ENCODE measurements at places on chromosomes 2 and 18. TPM values are rescaled to one million over a fixed set of nuclear protein-coding genes. Genes with fewer than 3 reads are reported as not detected.
A peak's percentile ranks its signal among the peaks of the same experiment; 100 is the strongest.

TMEM163 gene
- 1.1 TPM for total RNA-seq

CEBPZ gene
- total RNA-seq = 30.5 TPM

SCN7A gene
- 71.5 TPM for total RNA-seq

MAP3K20 gene
- total RNA-seq = 241 TPM

NAT8 gene
- not detected for total RNA-seq

FBLN7 gene
- total RNA-seq = 1.1 TPM

EPG5 gene
- total RNA-seq = 32.4 TPM

NFATC1 gene
- total RNA-seq = 17.4 TPM

SLC9A4 gene
- total RNA-seq = not detected

SERPINB3 gene
- not detected for total RNA-seq

RNU2-63P gene
- not detected for total RNA-seq

DNA sequence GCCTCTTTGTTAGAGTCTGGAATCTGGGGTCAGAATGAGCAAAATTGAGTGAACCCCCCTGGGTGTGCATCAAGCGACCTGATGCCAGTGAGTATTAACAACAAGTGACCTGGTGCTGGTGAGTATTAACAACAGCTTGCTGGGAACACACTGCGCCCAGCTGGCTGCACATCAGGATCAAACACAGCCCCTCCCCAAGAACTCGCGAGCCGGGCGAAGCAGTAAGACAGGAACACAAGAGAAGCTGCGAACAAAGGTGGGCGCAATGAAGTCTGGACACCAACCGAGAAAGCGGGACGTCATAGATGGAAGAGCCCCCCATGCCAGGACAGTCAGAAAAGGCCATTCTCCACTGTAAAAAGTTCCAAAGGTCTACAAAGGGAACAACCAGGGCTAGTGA, 34.3 kb downstream of the CRACDL start:
- DNase-seq = peak; percentile 77

DNA sequence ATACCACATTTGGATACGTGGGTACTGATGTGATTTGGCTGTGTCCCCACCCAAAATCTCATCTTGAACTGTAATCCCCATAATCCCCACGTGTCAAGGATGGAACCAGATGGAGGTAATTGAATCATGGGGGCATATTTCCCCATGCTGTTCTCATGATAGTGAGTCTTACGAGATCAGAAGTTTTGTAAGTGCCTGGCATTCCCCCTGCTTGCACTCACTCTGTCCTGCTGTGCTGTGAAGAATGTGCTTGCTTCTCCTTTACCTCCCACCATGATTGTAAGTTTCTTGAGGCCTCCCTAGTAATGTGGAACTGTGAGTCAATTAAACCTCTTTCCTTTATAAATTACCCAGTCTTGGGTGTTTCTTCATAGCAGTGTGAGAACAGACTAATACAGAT, 70.3 kb downstream of the CHST9 start:
- no peak for DNase-seq

- no peak for DNase-seq
These were observed 204.5 kb upstream of the SPRED2 start for GRCh38 chr2:65636813-65637483.

- no peak for DNase-seq
These were observed 196.6 kb upstream of the SALL3 start for GRCh38 chr18:78782951-78783563.

- DNase-seq = no peak
These were observed 104.8 kb upstream of the FN1 start for GRCh38 chr2:215540658-215541057.

- no peak for DNase-seq
These were observed 21.1 kb upstream of the CELF4 start for GRCh38 chr18:37586656-37587225.

- no peak for DNase-seq
These were observed 550.2 kb downstream of the STK39 start for GRCh38 chr2:167697194-167697593.

DNA sequence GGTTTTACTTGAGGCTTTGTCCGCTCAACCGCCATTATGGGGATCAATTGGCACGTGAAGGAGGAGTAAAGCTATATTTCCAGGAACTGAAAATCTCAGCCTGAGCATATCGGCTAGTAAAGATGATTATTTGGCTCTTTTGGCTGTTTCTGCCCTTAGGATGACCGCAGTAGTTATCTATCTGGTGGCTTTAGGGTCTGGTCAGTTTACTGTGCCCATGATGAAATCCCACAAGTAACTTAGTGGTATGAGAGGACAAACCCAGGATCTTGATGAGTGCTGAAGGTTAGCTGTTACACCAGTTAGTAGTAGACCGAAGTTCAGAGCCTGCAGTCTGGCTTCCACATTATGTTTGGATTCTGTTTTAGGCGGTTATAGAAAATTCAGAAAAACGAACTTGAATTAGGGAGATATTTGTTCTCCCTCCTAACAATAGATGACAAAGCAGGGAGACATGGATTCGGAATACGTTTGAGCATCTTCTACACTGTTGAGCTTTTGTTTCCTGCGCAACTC, 1.2 kb downstream of the MAT2A start:
- DNase-seq = no peak

GRCh38 chr2:207067473-207067872, 98.3 kb downstream of the KLF7 start:
- no peak for DNase-seq

GRCh38 chr2:9982248-9982647, 30.8 kb downstream of the GRHL1 start:
- no peak for DNase-seq

DNA sequence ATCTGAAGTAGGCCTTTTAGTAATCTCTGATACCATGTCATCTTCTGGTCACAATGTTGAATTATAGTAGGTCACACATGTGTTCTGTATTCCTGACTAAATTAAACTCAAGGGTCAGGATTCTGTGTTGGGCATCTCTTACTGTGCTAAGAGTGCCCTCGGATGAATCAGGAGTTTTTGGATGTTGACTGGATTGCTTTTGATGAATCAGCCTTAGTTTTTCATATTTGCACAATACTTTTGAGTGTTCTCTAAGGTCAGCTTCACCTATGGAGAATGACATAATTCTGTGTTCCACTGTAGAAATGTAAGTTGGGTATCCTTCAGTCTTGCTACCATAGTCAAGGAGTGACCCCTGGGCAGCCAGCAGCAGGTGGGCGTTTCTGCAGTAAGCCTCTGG, 190.1 kb downstream of the PTPRM start:
- DNase-seq = no peak

DNA sequence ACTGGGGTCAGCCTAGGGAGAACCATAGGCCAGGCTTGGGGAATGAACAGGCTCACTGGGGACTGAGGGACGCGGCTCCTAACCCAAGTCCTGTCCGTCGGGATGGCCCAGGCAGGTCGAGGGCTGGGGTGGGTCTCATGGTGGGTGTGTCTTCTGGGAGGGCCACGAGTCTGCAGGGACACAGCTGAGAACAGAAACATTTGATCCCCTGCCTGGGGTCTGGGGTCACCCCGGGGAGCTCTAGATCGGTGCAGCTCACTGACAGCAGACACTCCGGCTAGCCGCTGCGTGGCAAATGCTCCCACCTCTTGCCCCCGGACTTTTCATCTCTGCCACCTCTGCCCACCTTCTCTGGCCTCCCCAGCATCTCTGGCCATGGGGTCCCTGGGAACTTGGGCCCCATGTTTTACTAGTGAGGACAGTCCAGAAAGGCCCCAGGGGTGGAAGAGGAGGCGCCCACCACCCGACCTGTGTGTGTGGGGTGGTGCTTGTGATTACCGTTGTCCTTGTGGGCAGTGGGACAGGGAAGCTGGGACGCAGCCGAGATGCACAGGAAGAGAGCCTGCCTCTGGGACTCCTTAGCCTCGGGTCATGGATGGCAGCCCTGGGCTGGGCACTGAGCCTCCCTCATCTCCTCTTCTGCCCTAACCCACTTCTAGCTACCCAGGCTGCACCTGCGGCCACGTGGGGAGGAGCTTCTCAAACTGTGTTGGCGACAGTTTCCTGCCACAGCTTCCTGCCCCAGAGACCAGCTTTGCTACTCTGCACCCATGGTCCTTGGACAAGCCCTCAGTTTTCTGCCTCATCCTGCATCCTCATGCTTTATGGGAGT, 4.9 kb downstream of the ZAP70 start:
- DNase-seq = no peak

DNA sequence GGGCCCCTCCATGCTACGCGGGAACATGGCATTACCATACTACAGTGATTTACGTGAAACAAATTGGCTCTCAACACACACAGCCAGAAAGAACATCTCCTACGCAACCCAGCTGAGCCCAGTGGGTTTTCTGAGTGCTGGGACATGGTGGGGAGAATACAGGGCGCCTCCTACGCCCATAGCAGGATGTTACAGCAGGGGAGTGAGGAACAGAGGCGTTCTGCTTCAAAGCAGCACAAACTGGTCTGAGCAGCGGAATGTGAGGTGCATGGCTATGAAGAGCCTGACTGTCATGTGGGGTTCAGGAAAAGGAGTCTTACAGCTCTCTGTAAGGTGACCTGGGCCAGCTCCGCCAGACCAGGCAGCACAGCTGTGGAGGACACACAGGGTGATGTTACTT, 108.6 kb upstream of the REV1 start:
- DNase-seq = no peak

DNA sequence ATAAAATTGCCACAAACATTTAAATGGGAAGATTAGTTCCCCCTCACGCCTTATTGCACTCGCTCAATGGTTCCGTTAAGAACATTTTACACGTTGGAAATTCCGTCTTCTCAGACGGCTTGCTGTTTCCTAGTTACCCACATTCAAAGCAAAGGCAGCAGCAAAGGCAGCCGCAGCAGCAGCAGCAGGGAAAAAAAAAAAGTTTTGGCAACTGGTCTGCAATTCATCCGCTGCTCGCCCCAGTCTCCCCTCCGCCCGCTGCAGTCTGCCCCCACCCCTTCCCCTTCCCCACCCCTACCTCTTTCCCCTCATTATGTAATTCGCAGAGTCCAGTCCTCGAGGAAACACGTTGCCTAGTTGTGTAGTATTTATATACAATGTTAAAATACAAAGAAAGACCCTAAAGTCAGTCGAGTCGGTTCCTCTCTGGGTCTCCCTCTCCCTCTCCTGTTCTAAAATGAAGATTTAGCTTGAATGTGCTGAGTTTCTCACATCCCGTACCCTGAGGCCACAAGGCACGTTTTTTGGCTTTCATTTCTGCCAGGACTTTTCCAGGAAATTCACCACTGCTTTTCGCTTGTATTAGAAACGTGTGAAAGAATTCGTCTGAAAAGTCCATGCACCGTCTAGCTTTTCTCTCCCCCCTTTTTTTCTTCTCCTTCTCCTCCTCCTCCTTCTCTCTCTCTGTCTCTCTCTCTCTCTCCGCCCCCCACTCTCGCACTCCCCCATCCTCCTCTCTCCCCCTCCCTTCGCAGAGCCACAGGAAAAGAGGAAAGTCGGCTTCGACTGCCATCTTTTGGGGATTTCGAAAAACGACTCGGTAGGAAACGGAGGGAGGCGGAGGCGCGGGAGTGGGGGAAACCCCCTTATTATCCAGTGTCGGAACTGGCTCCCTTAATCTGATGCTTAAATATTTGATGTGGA, 140.0 kb downstream of the MEIS1 start:
- peak; percentile 95 for DNase-seq

- no peak for DNase-seq
These were observed 81.5 kb downstream of the AFF3 start for GRCh38 chr2:100060875-100061274.

DNA sequence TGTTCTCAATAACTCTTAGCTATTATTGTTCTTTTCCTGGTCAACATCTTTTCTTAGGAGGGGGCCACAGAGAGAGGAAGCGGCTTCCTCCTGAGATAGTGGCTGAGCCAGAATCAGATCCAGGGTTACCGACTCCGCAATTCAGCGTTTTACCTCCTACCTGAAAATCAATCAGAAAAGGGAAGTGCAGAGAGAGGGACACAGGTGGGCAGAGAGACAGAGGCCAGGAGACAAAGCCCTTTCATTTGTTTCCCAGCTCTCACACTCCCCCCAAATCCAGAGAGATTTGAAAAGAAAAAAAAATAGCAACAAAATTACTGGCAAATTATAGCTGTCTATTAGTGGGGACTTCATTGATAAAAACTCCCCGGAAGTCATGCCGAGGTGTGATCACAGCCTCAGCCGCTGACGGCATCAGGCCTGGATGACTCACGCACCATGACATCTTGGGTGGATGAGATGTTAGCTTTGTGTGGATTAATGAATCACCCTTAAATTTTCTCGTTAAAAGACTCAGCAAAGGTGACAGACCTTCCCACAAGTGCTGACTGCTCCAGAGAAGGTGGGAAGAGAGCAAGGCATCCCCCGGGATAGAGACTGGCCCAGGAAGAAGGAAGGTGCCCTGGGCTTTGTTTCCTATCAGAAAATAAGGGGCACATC, 120.7 kb downstream of the LOXHD1 start:
- no peak for DNase-seq

GRCh38 chr2:64599469-64599868, 54.2 kb downstream of the SERTAD2 start:
- DNase-seq = no peak

DNA sequence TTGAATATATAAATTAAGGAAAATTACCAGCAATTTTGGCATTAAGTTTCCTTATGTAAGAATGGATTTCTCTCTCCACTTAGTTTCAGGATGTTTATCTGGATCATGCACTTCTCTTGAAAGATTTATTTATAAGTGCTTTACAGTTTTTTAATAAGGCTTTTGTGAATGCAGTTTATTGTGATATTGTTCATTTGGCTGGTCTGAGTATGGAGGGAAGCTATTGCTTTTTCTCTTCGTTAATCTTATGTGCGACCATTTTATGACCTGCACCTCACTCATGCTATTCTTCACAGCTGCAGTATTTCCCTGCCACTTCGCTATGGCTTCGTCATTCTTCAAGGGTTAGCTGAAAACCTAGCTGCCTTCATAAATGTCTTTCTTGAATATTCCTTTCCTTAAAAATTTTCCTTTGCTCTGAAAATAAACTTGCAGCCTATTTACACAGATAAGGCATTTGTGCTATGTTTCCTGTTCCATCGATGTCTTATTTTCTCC, 233.4 kb downstream of the SOCS6 start:
- DNase-seq = no peak

DNA sequence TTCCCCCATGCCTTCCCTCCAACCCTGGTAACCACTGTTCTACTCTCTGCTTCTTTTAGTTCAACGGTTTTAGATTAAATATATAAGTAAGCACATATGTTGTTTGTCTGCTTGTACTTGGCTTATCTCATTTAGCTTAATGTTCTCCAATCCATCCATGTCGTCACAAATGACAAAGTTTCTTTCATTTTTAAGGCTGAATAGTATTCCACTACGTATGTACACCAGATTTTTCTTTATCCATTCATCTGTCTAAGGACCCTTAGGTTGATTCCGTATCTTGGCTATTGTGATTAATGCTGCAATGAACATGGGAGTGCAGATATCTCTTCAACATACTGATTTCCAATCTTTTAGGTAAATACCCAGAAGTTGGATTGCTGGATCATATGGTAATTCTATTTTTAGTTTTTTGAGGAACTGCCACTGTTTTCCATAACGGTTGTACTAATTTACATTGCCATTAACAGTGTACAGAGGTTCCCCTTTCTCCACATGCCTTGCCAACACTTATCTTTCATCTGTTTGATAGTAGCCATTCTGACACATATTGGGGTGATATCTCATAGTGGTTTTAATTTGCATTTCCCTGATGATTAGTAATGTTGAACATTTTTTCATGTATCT, 8.1 kb downstream of the ASB3 start:
- DNase-seq = no peak
